ENCODE measurements at places on chromosomes 16 and 17.

GRCh38 chr17:48994549-48995303, 2.5 kb upstream of the IGF2BP1 start:
- DNase-seq, result no peak

DNA sequence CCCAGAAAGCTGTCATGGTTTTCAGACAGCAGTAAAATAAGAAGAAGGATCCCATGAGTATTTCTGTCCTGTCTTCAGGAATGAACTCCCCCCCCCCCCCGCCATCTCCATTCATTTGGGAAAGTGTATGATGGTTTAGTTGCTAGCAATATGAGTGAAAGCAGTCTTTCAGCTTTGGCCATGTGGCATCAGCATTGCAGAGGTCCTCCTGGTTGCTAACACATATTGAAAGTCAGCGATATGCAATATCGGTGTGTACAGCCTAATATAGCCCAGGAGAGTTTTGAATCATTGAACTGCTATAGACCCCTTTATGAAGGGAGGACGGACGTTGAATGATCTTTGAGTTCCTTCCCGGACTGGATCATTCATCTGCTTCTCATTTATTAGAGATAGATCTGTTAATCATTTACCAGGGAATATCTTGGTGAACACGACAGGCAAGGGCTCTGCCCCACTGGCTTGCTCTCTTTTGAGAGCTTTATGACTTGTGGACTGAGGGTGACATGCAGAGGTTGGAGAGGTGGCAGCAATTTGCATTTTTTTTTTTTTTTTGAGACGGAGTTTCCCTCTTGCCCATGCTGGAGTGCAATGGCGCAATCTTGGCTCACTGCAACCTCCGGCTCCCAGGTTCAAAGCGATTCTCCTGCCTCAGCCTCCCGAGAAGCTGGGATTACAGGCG, 25.2 kb downstream of the DEF8 start:
- no peak for DNase-seq

DNA sequence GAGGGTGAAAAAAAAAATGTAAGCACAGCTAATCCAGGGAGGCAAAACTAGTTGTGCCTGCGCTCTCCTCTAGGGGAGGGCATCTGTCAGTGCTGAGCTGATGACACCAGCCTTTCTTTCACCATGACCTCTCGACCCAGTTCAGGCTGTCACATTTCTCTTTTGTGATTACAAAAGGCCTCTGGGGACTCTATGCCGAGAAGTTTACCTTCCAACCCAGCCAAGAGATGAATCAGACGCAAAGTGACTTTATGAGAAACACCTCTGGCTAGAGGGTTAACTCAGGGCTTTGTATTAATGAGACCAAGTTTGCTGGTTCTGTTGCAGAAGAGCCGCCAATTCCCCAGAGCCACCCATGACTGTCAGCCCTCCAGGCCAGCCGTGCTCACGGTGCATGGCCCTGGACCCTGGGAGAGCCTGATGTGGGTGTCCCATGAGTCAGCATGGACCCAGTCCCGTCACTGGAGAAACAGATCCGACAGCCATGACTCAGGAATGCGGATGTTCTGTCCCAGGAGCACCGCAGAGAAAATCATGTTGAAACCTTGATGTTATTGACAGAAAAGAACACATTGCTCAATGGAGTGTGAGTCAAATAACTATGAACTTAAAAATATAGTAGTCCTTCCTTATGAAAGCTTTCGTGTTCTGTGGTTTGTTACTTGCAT, 437.2 kb downstream of the HS3ST3B1 start:
- peak; percentile 95 for DNase-seq

DNA sequence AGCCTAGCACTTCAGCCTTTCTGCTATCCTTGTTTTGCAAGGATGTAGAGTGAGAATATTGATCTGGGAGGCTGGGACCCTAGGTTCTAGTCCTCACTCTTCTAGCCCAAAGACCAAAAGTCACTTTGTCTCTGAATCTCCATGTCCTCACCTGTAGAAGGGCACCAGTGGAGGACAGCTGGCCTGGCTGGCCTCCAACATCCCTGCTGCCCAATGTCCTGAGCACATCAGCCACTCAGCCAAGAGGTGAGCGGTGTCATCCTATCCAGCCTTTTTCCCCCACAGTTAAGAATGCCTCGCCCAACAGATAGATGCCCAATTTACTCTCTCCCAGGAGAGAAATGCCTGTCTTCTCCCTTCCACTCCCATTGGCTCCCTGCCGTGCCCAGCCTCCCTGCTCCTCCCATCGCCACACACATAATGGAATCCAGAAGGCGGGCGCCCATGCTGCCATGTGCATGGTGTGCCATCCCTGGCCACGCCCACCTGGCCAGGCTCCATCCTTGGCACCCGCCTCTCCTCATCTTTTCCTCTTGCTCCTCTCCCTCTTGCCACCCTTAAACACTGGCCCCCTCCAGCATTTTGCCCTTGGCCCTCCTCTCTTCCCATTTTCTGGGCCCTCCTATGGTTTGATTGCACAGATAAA, 157.3 kb upstream of the SDK2 start:
- no peak for DNase-seq

- no peak for DNase-seq
Measured at GRCh38 chr17:53191878-53192277, 630.8 kb upstream of the KIF2B start.

DNA sequence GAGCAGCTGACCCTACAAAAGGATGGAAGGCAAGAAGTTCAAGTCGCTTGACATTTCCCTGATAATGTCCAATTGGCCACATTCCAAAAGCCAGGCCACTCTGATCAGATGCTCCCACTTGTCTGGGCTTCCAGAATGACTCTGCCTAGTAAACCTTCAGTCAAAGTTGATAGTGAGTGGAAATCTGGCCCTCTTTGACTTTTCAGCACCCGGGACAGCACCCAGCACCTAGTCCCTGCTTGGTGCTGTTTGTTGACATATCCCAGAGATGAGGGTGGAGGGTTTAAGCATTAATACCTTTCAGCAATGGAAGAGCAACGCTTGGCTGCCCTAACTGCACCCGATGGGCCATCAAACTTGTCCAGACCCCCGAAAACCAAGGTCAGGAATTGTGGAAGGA, 131.3 kb downstream of the AIPL1 start:
- peak; percentile 11 for DNase-seq

DNA sequence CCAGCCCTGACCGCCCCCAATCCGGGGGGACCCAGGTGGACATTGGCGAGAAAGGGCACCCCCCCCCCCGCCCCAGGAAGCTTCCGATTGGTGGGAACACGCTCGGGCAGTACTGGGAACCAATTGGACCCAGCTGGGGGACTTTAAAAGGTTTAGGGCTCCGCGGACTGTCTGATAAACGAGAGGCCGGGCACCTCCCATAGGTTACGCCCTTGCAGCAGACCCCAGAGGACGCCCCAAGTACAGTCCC, 245 bp downstream of the TMEM256 start:
- DNase-seq, result no peak

DNA sequence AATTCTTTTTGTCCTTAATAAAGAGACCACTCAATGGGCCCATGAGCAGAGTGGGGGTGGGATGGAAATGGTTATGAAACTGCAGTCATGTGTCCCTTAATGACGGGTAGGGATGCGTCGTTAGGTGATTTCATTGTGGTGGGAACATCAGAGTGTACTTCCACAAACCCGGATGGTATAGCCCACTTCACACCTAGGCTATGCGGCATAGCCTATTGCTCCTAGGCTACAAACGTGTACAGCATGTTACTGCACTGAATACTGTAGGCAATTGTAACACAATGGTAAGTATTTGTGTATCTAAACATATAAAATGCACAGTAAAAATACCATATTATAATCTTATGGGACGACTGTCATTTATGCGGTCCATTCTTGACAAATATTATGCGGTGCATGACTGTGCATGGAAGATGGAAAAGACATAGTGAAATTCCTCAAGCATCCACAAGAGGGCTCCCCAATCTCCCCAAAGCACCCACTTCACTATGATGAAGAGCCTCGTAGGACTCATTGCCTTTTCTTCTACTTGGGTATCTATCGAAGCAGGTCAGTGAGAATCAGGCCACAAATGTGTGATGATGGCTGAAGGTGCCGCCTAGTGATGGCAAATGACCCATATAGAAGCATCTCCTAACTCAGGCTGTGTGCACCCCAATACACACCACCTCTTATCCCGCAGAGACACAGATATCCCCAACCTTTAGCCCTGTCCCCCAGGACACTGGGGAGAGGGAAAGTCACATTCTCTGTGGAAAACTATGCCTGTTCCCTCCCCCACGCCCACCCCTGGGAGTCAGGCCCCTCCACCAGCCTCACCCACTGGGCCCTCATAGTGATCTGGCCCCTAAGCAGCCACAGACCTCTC, 43.5 kb downstream of the TBX21 start:
- DNase-seq, result peak; percentile 42

DNA sequence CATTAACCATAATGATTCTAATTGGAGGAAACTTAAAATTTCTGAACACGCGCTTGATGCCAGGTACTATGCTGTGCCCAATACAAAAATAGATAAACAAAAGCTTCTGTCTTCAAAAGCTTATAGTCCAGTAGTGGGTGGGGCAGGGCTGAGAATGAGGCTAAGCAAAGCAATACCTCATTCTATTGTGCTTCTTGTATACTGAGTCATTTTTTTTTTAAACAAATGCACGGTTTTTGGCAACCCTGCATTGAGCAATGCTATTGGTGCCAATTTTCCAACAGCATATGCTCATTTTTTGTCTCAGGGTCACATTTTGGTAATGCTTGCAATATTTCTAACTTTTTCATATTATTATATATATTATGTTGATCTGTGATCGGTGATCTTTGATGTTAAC, 34.7 kb upstream of the HNF1B start:
- DNase-seq, result no peak
